ENCODE measurements at places on chromosomes 4 and X. TPM values are rescaled to one million over a fixed set of nuclear protein-coding genes. Genes with fewer than 3 reads are reported as not detected.

DNA sequence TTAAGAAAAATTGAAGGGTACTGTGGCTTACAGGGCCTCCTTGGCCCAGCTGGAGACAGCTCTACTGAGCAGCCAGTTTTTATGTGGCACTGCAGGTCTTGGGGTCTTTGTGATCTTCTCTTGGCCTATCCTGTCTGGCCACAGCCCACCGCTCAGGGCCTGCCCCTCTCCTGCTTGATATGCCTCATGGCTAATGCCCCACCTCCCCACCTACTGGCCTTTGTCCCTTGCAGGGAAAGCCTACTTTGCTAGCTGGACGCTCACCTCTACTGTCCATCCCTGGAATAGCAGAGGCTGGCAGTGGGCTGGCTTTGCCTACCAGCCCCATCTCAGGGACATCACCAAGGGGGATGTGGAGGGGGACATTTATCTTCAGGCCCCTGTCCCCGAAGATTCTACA, 134.1 kb downstream of the PJA1 start:
- peaks cover 9% of the 10 kb centered on the region for H3K4me1 ChIP-seq
- no peaks in the 10 kb centered on the region for H3K36me3 ChIP-seq
- H3K27me3 ChIP-seq: no peaks in the 10 kb centered on the region
- H3K27ac ChIP-seq: peak overlapping the region; percentile 74
- no peak overlapping the region for H3K4me3 ChIP-seq
- DNase-seq: no peak

GRCh38 chr4:164169591-164169990, 584.3 kb upstream of the SMIM31 start:
- no peaks in the 10 kb centered on the region for H3K36me3 ChIP-seq
- H3K27me3 ChIP-seq: no peaks in the 10 kb centered on the region
- no peak overlapping the region for H3K27ac ChIP-seq
- DNase-seq: no peak

- no peak overlapping the region for H3K27ac ChIP-seq
- no peak overlapping the region for H3K4me3 ChIP-seq
- peak; percentile 89 for DNase-seq
- no peaks in the 10 kb centered on the region for H3K4me1 ChIP-seq
- no peaks in the 10 kb centered on the region for H3K27me3 ChIP-seq
Observed at GRCh38 chr4:153555730-153556434, 89.7 kb downstream of the TMEM131L start.

DNA sequence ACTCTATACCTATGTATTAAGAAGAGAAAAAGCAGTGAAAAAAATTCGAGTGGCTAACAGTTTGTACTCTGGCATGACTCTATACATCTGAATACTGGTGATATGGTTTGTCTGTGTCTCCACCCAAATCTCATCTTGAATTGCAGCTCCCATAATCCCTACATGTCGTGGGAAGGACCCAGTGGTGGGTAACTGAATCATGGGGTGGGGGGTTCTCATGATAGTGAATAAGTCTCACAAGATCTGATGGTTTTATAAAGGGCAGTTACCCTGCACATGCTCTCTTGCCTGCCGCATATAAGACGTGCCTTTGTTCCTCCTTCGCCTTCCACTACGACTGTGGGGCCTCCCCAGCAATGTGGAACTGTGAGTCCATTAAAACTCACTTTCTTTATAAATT, 70.4 kb downstream of the LRBA start:
- no peak overlapping the region for H3K4me3 ChIP-seq
- DNase-seq: no peak
- H3K4me1 ChIP-seq: no peaks in the 10 kb centered on the region
- H3K27ac ChIP-seq: no peak overlapping the region
- H3K27me3 ChIP-seq: no peaks in the 10 kb centered on the region

GRCh38 chr4:52102587-52102986, 51.5 kb downstream of the SPATA18 start:
- H3K36me3 ChIP-seq: no peaks in the 10 kb centered on the region
- no peak overlapping the region for H3K4me3 ChIP-seq

DNA sequence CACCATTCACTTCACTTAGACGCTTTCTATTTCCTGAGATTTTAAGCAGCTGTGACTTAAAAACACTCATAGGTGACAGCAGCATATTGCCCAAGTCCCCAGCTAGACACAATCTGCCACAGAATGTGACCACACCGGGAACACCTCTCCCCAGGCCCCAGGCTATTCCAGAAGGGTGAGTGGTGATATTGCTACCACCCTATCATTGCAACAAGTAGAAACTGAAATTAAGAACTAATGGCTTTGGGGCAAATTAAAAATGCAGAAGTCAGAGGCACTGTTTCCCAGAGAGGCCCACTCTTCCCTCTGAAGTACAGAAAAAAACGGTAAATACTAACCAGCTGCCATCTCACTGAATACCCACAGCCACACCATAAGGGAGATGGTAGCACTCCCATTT, 35.0 kb downstream of the QDPR start:
- no peak for DNase-seq
- no peaks in the 10 kb centered on the region for H3K4me1 ChIP-seq
- H3K27me3 ChIP-seq: no peaks in the 10 kb centered on the region
- H3K27ac ChIP-seq: no peak overlapping the region
- no peak overlapping the region for H3K4me3 ChIP-seq

GRCh38 chrX:154654372-154654771, 993 bp upstream of the CTAG2 start:
- no peaks in the 10 kb centered on the region for H3K36me3 ChIP-seq
- no peak overlapping the region for H3K27ac ChIP-seq
- no peak overlapping the region for H3K4me3 ChIP-seq
- no peaks in the 10 kb centered on the region for H3K27me3 ChIP-seq
- DNase-seq: no peak

TKTL1 gene
- not detected for total RNA-seq

Measured in stomach (tissue), 19 donors.